Stimulated activated CD4-positive, alpha-beta T cell treated with anti-CD3 and anti-CD28 coated beads, Interleukin-2, amount 100 ng/mL, for 48 hours (primary cell): ENCODE measurements at places on chromosomes 5 and 9.

DNA sequence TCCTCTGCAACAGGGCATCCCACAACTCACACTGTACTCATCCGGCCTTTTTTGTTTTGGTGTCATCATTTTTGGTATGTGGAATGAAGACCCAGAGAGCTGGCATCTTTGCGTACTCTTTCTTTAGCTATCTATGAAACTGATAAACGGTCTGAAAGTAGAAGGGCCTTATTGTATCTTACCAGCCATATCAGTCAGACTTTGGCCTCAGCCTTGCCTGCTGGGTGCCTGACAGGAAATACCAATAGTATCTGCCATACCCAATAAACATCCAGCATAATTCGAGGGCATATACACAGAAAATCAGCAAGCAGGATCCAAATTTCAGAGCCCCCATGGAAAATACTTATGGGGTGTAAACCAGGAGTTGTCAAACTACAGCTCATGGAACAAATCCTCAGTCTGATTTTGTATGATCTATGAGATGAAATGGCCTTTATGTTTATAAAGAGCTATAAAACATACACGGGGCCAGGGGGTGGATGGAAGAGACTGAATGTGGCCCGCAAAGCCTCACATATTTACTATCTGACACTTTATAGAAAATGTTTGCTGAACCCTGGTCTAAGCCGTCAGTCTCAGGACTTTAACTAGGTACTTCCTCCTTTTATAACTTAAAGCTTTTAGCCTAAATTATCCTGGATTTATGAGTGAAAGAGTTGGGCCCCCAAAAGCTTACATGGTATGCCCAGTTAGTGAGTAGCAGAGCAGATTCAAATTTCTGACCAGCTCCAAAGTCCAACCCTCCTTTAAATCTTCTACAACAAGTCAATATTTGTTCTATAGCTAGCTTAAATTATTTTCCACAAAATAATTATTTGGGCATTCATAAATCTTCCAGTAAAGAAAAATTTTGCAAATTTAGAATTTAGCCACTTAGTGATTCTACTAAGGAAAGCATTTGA, 308.0 kb upstream of the PUM3 start:
- DNase-seq: no peak

DNA sequence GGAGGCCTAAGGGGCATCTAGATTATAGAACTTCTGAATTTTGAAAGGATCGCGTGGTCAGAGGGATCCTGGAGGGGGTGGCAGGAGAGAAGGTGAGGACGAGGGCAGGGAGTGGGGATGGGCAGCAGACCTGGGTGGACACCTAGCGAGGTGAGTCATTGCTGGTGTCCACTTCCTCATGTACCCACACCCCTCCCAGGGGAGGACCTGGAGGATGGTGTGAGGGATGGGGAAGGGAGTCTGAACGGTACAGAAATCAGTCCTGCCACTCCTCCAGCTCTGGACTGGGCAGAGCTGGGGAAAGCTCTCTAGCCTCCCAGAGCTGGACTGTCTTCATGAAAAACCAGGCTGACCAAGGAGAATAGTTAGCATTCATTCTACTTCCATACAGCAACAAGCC, 46.9 kb downstream of the TMOD1 start:
- DNase-seq: no peak

DNA sequence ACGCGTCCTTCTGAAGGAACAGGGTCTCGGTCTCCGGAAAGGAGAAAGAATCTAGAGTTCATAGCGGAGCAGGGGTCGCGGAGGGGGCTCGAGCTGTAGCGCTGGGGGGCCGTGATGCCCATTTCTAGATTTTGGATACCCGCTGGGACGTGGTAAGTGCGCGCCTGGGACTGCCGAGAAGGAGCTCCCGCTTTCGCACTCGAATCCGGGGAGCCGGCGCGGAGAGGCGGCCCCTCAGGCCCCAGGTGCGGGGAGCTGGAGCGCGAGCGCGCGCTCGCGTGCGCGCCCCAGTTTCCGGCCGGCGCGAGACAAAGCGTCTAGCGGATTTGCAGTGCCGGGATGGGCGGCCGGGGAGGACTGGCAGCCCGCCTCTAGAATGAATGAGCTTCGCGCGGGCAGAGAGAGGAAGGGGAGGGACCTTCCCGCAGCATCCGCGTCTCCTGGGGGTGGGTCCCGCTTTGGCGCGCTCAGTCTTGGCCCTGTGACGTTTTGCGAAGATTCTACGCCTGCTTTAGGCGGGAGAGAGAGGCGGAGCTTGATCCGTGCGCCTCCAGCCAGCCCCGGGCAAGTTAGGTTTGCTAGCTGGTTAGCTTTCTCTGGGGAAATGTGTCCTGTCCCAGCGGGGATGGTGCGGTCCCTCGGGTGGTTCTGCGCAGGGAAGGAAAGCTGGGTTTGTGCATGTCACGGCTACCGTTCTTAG, 1.2 kb downstream of the LMNB1 start:
- peak; percentile 88 for DNase-seq

DNA sequence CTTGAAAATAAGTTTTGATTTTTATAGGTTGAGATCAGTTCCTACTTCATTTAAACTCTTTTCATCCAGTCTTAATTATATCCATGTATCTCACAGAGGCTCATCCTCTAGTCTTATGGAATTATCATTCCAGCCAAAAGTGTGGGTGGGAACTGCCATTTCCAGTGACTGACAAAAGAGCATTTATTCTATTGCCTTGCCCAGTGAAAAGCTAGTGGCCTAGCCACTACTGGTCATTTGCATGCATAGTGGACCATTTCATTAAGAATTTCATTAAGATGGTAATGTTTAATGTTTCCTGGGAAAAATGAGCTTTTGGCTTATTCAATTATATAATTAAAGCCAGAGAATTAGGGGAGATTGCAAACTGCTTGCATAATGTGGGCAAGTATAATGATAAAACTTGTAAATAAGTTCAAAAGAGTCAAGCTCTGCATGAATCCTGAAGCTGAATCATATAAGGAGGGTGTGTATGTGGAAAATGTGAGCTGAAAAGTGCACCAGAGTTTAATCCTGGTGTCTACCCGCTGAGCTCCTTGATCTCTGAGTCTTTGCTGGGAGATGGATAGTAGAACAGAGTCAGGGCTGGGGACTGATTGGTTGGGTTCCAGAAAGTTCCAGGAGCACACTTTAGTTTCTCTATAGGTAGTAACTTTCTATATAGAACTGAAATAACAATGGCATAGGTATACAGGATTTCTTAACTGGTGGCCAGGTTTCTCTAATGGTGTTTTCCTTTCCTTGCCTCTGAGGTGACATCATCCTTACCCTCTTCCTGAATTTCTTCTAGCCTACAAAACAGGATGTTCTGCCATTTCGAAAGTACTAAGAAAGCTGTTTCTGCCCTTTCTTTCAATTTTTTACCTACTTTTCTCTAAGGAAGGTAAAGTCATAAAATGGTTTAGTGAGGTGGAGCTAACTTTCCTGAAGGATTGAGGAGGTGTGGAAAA, 78.5 kb downstream of the KIF4B start:
- DNase-seq: no peak

- no peak for DNase-seq
Observed at GRCh38 chr5:150321784-150322183, 19.1 kb upstream of the ARSI start.

DNA sequence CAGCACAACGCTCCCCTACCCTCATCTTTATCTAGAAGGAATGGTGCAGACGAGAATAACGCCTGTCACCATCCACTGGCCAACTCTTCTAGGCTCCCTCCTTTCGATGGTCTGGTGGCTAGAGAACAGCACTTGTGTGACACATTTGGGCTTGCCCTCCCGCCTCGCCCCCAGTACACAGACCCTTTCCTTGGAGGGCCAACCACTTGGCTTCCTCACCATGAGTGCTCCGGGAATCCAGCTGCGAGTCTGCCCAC, 1.4 kb downstream of the GNAQ start:
- DNase-seq: no peak

- no peak for DNase-seq
Observed at GRCh38 chr5:178797101-178797521, 62.6 kb upstream of the ZNF354B start.

GRCh38 chr9:78940121-78940855, 631.5 kb upstream of the TLE4 start:
- no peak for DNase-seq

- no peak for DNase-seq
Observed at GRCh38 chr5:118076490-118076889, 911.9 kb downstream of the DTWD2 start.

GRCh38 chr5:143220748-143221251, 182.7 kb downstream of the NR3C1 start:
- no peak for DNase-seq

- no peak for DNase-seq
Observed at GRCh38 chr5:131536211-131536826, 98.7 kb downstream of the RAPGEF6 start.

- no peak for DNase-seq
Observed at GRCh38 chr9:121627427-121627826, 24.0 kb upstream of the DAB2IP start.

- no peak for DNase-seq
Observed at GRCh38 chr9:87766697-87767096, 40.8 kb downstream of the CTSL start.

GRCh38 chr9:137643921-137644320, 25.1 kb downstream of the EHMT1 start:
- no peak for DNase-seq

GRCh38 chr5:35461530-35461929, 156.1 kb upstream of the SPEF2 start:
- DNase-seq: no peak

GRCh38 chr5:139462586-139463276, at the start of gene ECSCR:
Gene ECSCR, minus strand, starts transcription at chr5:139462743. Its CDS starts 73 bp downstream, at chr5:139462670.
- DNase-seq: no peak

- no peak for DNase-seq
Observed at GRCh38 chr5:148467958-148468357, 84.2 kb downstream of the FBXO38 start.

- peak; percentile 22 for DNase-seq
Observed at GRCh38 chr5:57221049-57221568, 47.2 kb downstream of the GPBP1 start.

- DNase-seq: no peak
Observed at GRCh38 chr9:127038531-127038930, 83.9 kb downstream of the ANGPTL2 start.

DNA sequence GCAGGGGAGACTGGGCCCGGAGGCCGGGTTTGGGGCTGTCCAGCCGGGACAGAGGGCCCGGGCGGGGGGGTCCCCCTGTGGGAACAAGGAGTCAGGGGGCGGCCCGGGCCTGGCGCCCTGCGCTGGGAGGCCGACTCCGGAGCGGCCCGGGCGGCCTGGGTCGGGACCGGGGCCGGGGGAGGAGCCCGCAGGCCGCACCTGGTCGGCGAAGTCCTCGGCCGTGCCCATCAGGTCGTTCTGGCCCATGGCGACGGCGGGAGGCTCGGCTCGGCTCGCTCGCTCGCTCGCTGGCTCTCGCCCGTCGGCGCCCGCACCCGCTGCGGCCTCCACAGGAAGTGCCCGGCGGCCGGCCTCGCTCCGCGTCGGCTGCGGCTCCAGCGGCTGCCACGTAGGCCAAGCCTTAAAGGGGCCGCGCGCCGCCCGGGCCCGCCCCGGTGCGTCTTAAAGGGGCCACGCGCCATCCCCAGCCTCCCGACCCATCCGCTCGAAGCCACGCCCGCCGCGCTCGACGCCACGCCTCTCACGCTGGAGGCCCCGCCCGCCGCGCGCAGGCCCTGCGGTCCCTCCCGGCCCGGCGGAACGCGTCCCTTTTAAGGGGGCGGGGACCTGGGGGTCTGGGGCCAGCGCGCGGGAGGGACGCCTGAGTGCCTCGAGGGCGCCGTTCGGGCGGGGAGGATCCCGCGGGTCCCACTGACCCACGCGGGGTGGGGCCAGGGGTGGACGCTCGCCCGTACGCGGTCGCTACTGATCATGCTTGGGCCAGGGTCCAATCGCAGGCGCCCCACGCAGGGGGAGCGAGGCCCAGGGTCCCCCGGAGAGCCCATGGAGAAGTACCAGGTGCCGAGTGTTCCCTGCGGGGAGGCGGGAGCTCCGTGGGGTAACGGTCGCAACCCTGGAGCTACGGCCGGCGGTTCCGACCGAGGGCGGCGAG, at the start of the genes STKLD1 and SURF4:
TSS of gene STKLD1 (plus strand) at position 643 of the 931 bp plus-strand sequence. CDS start at position 751, 108 bp downstream.
TSS of gene SURF4 (minus strand) at position 337 of the 931 bp plus-strand sequence. CDS start at position 246, 91 bp downstream.
- peak; percentile 95 for DNase-seq

- no peak for DNase-seq
Observed at GRCh38 chr5:104184264-104184663, 621.7 kb upstream of the NUDT12 start.

GRCh38 chr9:115986508-115986907, 167.1 kb upstream of the PAPPA start:
- DNase-seq: no peak

DNA sequence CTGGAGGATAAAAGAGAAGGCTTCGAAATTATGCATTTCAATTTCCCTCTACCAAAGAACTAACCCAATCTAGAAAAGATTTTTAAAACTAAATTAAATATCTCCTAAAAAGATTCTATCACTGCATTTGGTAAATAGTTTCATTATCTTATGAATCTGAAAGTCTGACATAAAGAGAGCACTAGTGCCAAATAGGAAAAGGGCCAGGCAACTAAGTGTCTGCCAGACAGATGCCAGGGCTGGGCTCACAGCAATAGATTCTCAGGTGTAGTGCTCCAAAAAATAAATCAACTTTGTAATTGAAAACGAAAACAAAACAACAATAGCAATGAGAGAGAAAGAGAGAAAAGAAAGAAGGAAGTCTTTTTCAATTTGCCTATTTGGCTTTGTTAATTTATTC, 157.7 kb upstream of the GNA14 start:
- DNase-seq: no peak

DNA sequence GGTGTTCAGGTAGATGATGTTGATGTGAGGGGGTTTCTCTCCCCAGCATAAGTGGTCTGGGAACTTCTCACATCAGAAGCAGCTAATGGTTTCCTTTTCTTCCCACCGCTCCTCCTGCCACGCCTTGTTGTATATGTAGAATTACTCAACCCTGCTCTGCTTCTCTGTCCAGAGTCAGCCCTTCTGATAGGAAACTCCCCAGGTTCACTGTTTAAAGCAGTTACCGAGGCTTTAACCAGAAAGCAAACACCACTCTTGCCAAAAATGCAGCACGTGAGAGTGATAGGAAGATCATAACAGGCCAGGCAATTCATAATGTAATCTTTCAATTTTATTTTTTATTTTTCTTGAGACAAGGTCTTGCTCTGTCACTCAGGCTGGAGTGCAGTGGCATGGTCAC, 10.5 kb upstream of the TMEM252 start:
- DNase-seq: no peak

DNA sequence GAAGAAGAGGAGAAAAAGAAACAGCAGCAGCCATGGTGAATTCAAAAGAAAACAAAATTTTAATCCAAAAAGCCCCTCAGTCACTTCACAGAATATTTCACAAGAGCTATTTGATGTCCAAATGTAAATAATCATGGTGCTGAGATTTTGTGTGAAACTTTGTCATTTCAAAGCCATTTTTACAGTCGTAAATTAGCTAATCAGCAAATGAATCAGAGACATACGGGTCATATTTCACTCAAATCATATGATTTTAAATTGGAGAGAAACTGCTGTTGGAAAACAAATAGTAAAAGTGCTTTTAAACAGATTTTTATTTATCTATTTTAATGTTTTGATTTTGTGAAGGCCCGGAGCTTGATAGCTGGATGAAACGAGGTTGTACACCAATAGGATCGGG, 101.4 kb upstream of the SMIM23 start:
- no peak for DNase-seq

GRCh38 chr9:133321411-133321935, 14.5 kb downstream of the SURF6 start:
- DNase-seq: no peak

GRCh38 chr9:76989501-76989900, 30.0 kb upstream of the FOXB2 start:
- DNase-seq: no peak

GRCh38 chr5:50724-51499, 41.1 kb upstream of the PLEKHG4B start:
- DNase-seq: no peak

GRCh38 chr5:145350513-145350912, 484.6 kb downstream of the PRELID2 start:
- no peak for DNase-seq

- no peak for DNase-seq
Observed at GRCh38 chr9:72703574-72703973, 182.2 kb downstream of the TMC1 start.

- DNase-seq: no peak
Observed at GRCh38 chr5:124708086-124708485, 38.4 kb downstream of the ZNF608 start.
